ENCODE measurements at places on chromosomes 3 and 15.
A peak's percentile ranks its signal among the peaks of the same experiment; 100 is the strongest.

GRCh38 chr3:65894679-65895453 is 143.9 kb downstream of the MAGI1 start:
- H3K4me3 ChIP-seq = no peak overlapping the region
- H3K36me3 ChIP-seq = no peaks in the 10 kb centered on the region
- H3K27me3 ChIP-seq = no peaks in the 10 kb centered on the region
- no peak overlapping the region for H3K27ac ChIP-seq
- no peaks in the 10 kb centered on the region for H3K4me1 ChIP-seq
- DNase-seq = no peak

GRCh38 chr15:70583006-70583405 is 180.4 kb downstream of the UACA start:
- peaks cover 10% of the 10 kb centered on the region for H3K4me1 ChIP-seq
- H3K27ac ChIP-seq = no peak overlapping the region
- peaks cover 28% of the 10 kb centered on the region for H3K27me3 ChIP-seq
- H3K4me3 ChIP-seq = no peak overlapping the region
- DNase-seq = no peak

DNA sequence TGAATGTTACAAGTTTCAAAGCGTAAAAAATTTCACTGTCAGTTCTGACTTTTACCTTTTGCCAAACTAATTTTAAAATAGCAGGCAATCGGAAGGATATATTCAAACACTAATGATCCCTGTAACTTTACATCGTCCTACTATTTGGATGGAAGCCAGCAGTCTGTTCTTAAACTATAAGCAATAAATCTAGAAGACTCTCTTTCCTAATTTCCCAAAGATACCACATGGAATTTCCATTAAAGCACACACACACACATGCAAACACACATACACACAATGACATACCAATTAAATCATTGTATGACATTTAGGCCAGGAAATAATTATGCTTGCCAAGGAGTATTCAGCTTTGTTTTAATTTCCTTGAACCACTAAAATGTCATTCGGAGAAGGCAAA is 32.0 kb downstream of the IL17RD start:
- peaks cover 17% of the 10 kb centered on the region for H3K27me3 ChIP-seq
- no peak for DNase-seq
- H3K36me3 ChIP-seq = no peaks in the 10 kb centered on the region
- H3K4me1 ChIP-seq = peaks cover 6% of the 10 kb centered on the region

DNA sequence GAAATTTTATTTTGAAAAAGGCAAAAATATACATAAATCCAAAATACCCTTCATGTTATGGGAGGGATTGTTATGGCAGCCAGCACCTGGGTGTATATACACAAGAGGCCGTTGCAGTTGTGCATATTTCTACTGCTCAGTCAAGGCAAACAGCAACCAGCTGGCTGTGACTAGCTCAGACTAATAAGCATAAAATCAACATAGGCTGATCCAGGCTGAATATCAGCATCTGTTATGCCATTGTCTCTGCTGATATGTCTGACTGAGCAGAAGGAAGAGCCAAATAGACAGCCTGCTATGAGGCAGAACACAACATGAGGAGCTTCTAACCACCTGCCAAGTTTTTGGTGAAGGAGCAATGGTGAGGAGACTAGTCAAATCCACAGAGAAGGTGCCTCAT is 457.5 kb upstream of the ALCAM start:
- H3K36me3 ChIP-seq = no peaks in the 10 kb centered on the region
- H3K27me3 ChIP-seq = no peaks in the 10 kb centered on the region
- no peaks in the 10 kb centered on the region for H3K4me1 ChIP-seq

DNA sequence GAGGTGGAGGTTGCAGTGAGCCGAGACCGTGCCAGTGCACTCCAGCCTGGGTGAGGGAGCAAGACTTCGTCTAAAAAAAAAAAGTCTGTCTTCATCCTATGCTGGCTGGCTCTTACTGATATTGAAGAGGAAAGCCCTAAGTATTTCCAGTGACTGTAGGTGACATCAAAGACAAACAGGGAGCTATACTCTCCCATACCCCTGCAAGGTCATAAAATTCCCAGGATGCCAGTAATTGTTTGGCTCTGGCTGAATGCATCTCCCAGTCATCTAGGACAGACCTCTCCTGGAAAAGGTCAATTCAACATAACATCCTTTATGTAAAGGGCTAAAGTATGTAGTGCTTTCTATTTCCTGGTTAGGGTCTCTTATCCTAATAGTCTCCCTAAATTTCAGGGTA is 8.0 kb downstream of the ZBBX start:
- H3K27me3 ChIP-seq = peaks cover 5% of the 10 kb centered on the region
- no peak overlapping the region for H3K27ac ChIP-seq
- no peaks in the 10 kb centered on the region for H3K36me3 ChIP-seq
- H3K4me3 ChIP-seq = no peak overlapping the region
- H3K4me1 ChIP-seq = no peaks in the 10 kb centered on the region

DNA sequence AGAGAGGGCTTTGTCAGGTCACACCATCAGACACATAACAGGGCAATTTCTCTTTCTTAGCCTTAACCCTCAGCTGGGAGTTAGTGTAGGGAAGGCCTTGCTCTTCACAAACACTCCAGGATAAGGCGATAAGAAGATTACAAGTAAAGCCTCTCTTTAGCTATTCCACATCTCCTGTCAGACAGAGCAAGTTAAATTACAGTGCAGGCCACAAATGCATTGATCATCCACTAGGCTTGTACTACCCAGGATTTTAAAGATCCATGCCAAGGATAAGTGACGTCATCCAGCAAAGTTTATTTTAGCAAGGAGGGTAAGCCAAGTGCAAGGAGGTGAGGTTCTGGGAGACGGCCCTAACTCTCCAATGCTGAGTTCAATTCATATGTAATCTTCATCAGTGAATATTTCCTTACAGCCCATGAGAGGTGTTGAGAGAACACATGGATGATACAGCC is 890.6 kb upstream of the NR2F2 start:
- H3K36me3 ChIP-seq = peaks cover 16% of the 10 kb centered on the region
- H3K27ac ChIP-seq = no peak overlapping the region
- no peak for DNase-seq
- no peak overlapping the region for H3K4me3 ChIP-seq
- H3K27me3 ChIP-seq = peaks cover 18% of the 10 kb centered on the region

DNA sequence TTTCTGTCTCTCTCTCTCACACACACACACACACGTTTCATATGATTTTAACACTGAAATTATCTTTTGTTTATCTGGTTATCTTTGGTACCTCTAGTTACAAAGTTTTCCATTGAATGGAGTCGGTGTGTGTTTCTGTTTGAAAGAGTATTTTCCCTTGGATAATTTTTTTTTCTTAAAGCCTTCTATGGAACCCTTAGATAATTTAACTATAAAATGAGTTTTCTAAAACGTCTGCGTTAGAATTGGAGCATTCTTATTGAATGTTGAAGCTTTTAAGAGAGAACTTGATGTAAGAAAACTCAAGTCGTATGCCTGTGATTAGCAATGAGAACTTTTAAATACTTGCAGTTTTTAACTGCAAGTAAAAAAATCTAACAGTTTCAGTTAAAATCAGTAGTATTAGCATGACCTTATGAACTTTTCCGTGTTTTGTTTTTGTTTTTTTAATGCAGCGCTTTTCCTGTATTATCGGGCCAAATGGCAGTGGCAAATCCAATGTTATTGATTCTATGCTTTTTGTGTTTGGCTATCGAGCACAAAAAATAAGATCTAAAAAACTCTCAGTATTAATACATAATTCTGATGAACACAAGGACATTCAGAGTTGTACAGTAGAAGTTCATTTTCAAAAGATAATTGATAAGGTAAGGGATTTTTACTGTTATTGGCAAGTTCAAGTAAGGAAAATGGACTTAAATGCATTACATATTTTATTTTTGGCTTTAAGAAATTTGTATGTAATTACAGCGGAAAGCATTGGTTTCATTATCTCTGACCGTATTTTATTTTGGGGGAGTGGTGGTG is 3.0 kb downstream of the SMC4 start:
- no peak for DNase-seq
- H3K4me1 ChIP-seq = peaks cover 29% of the 10 kb centered on the region
- peak overlapping the region; percentile 14 for H3K27ac ChIP-seq
- H3K27me3 ChIP-seq = no peaks in the 10 kb centered on the region
- peak overlapping the region; percentile 92 for H3K4me3 ChIP-seq

DNA sequence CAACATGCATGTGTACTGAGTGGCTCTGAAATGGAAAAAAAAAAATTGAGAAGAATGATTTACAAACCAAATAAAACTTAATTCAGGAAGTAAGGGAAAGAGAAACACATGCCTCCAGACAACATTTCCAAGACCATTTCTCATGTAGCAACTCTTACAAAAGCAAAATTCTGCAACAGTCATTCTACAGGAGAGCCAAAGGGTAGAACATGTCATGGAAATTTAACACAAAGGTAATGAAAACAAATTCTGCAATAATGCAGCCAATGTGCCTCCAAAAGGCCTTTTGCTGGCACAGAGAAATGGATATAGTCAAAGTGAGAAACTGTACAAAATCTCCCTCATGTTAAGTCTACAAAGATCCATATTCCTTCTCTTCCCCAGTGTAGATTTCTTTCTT is 4.0 kb downstream of the PEX11A start:
- H3K4me1 ChIP-seq = peaks cover 13% of the 10 kb centered on the region
- H3K36me3 ChIP-seq = no peaks in the 10 kb centered on the region
- peaks cover 3% of the 10 kb centered on the region for H3K27me3 ChIP-seq
- H3K4me3 ChIP-seq = no peak overlapping the region
- DNase-seq = no peak
- H3K27ac ChIP-seq = no peak overlapping the region

DNA sequence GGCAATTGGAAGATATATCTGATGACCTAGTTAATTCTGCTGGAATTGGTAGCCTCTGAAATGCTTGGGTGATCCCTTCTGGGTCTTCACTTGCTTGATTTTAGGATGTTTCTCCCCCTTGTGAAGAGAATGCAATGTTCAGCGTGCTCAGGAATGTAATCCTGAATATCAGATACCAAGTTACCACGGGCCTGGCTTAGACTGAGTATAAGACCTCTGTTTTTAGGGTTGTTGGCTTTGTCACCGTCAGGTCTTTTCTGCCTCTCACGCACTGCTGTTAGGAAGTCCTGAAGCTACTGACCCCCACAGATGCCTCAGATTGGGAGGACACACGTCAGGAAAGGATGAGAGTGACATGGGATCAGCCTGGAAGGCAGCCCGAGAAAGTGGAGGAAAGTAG is 198.5 kb downstream of the CDIN1 start:
- H3K4me3 ChIP-seq = no peak overlapping the region
- no peaks in the 10 kb centered on the region for H3K27me3 ChIP-seq
- no peaks in the 10 kb centered on the region for H3K4me1 ChIP-seq
- DNase-seq = no peak
- no peaks in the 10 kb centered on the region for H3K36me3 ChIP-seq
- no peak overlapping the region for H3K27ac ChIP-seq

DNA sequence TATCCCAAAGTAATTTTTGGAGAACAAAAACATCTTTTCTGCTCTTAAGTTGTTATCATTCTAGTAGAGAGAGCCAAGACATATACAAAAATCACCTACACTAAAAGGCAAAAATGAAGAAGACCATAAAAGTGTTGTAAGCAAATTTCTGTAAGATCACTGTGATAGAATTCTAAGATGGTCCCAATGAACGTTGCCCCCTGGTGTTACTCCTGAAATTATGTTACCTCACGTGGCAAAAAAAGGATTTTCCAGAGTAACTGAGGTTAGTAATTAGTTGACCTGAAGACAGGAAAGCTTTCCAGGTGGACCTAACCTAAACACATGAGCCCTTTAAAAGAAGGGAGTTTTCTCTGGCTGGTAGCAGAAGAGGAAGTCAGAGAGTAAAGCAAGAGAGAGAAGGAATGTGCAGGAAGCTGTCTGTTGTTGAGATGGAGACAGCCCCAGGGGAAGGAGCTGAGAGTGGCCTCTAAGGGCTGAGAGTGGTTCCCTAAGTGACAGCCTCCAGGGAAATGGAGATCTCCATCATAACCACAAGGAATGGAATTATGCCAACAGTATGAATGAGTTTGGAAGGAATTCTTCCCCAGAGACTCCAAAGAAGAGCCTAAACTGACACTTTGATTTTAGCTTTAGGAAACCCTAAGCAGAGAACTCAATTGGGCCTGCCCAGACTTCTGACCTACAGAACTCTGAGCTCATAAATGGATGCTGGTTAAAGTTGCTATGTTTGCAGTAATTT is 205.9 kb downstream of the CD47 start:
- no peaks in the 10 kb centered on the region for H3K4me1 ChIP-seq
- DNase-seq = no peak
- H3K27me3 ChIP-seq = peaks cover 3% of the 10 kb centered on the region
- H3K36me3 ChIP-seq = peaks cover 2% of the 10 kb centered on the region
- no peak overlapping the region for H3K27ac ChIP-seq

- peaks cover 5% of the 10 kb centered on the region for H3K27me3 ChIP-seq
- no peak overlapping the region for H3K4me3 ChIP-seq
- H3K36me3 ChIP-seq = peaks cover 6% of the 10 kb centered on the region
- H3K4me1 ChIP-seq = no peaks in the 10 kb centered on the region
- H3K27ac ChIP-seq = no peak overlapping the region
These were observed 28.6 kb upstream of the OR5K1 start for GRCh38 chr3:98434412-98434811.

DNA sequence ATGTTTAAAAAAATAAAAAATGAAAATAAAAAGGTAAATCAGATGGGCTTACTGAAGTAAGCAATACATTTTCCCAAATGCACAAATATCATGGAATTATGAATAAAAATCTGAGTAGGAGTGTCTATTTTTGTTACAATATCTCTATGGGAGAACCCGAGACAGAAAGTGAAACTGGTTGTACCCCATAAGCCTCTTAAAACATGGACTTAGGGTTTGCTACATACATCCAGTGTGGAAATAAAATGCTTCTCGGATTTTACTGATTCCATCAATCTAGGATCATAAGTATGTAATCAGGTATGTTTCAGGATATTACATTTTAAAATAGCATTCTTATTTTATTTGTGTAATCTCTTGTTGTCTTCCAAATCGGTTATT is 177.8 kb upstream of the CDIN1 start:
- no peaks in the 10 kb centered on the region for H3K27me3 ChIP-seq
- DNase-seq = no peak
- no peaks in the 10 kb centered on the region for H3K4me1 ChIP-seq
- no peak overlapping the region for H3K27ac ChIP-seq

- peaks cover 19% of the 10 kb centered on the region for H3K4me1 ChIP-seq
- H3K27ac ChIP-seq = peak within 1 kb of the TSS; percentile 73
- H3K27me3 ChIP-seq = peaks cover 19% of the 10 kb centered on the region
- peak; percentile 80 for DNase-seq
- peak within 1 kb of the TSS; percentile 94 for H3K4me3 ChIP-seq
These were observed at the start of gene SLC30A4 for GRCh38 chr15:45522328-45523165. Gene SLC30A4, minus strand, starts transcription at chr15:45522755. Its CDS starts 401 bp downstream, at chr15:45522354.

GRCh38 chr3:87351937-87352336 is 75.6 kb upstream of the POU1F1 start:
- no peak for DNase-seq
- H3K27ac ChIP-seq = no peak overlapping the region
- H3K36me3 ChIP-seq = no peaks in the 10 kb centered on the region
- H3K27me3 ChIP-seq = peaks cover 6% of the 10 kb centered on the region
- H3K4me1 ChIP-seq = no peaks in the 10 kb centered on the region

DNA sequence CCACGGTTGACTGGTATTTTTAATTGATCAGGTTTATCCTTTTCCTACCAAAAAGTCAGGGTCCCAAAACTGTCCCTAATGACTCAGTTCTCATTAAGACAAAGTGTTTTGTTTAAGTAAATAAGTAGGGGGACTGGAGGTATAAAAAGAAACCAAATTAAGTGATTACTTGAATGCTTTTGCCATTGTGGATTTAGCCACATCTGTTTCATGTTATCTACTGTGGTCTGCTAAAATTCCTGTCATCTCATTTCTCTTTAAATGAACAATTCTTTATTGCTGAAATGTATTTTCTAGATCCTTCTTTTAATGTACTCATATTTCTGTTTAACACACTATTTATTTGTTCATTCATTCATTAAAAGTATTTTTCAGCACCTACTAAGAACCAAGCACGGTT is 625.9 kb upstream of the ADAMTS9 start:
- no peak overlapping the region for H3K27ac ChIP-seq
- DNase-seq = no peak
- H3K4me3 ChIP-seq = no peak overlapping the region
- no peaks in the 10 kb centered on the region for H3K36me3 ChIP-seq
- H3K27me3 ChIP-seq = no peaks in the 10 kb centered on the region

Measured in activated naive CD8-positive, alpha-beta T cell treated with anti-CD3 and anti-CD28 coated beads, Interleukin-2, amount 10 ng/mL, durations not matched to agents 7 days and 5 days (primary cell).